ENCODE measurements at places on chromosomes 6 and 20. TPM values are rescaled to one million over a fixed set of nuclear protein-coding genes. Genes with fewer than 3 reads are reported as not detected.

Gene DSP
- total RNA-seq, result 0.83 TPM

Gene PROKR2
- total RNA-seq, result not detected

Gene BPIFA3
- total RNA-seq, result not detected

Gene MMP24
- total RNA-seq, result 0.14 TPM

Gene SLC2A10
- total RNA-seq, result 112 TPM

Gene TMEM151B
- not detected for total RNA-seq

Gene IGF2R
- 137 TPM for total RNA-seq
